ENCODE measurements at places on chromosomes 3 and 15.

DNA sequence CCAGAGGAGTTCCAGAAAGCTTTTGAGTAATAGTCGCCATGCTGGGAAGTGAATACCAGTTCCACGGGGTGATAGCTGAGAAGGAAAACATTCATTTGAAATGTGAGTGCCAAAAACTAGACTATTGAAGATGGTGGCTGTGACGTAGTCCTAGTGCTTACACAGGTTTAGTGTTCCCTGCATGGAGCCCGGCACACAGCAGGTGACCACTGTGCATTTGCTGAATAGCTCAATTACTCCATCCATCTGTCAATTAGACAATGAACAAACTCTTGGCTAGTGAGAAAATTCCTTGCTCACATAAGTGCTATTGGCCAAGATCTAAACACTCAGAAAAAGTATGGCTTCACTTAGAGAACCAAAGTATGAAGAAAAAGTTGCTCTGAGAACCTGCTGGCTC lies 448.1 kb upstream of the WNT5A start:
- DNase-seq, result no peak

GRCh38 chr3:63818282-63819150 lies 583 bp upstream of the C3orf49 start:
- peak; percentile 44 for DNase-seq

DNA sequence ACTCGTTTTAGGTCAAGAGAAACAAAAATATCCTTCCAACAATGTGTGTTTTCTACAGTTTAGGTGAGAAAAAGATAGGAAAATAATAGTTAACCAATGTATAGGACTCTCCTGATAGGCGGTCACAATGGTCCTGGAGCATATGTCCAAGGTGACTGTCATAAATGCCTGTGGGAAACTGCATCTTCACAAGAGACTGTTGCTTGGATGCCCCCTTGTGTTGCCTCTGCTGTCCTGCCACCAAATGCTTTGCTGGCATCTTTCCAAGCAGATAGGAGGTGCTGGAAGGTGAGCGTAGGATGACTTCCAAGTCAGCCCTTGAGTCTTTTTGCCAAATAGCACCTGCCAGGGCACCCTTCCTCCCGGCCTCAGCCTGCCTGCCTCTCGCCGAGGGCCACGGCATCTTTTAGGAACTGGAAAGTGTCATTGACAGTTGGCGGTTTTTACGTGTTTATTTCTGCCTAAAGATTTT lies 24.1 kb upstream of the SACM1L start:
- DNase-seq, result no peak

DNA sequence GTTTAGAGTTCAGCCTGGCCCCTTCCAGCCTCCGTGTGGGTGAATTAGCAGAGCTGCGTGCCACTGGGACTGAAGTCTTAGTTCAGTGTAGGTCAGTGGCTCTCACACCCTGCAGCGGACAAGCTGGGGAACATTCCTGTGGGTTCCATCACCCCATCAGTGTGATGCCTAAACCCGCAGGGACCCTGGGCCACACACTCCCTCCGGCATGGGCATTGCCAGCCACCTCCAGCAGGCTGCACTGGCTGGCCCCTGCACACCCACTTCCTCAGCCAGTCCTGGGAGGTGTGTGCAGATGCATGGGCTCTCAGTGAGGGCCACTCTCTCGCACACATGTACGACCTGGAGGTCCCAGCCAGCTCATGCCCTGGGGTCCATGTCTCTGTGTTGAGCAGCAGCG lies 32.1 kb upstream of the TOPBP1 start:
- no peak for DNase-seq

DNA sequence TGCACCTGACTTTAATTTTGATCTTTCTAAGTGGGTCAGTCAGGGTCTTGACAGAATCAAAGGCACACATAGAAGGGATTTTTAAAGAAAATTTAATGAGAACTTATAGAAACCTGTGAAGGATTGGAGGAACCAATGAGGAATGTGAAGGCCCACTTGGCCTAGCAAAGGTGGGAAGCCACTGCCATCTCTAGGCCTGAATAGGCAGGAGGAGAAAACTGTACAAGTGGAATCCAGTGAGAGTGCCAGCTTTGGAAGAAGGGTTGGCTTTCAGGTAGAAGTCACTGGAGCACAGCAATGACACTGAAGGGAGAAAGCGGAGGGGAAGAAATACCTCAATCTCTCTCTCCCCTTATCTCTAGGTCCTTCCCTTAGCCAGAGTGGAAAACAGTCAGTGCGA lies 380.7 kb upstream of the KCNMB2 start:
- DNase-seq, result no peak

GRCh38 chr3:114411811-114412803 lies 118.3 kb downstream of the TIGIT start:
- DNase-seq, result no peak

DNA sequence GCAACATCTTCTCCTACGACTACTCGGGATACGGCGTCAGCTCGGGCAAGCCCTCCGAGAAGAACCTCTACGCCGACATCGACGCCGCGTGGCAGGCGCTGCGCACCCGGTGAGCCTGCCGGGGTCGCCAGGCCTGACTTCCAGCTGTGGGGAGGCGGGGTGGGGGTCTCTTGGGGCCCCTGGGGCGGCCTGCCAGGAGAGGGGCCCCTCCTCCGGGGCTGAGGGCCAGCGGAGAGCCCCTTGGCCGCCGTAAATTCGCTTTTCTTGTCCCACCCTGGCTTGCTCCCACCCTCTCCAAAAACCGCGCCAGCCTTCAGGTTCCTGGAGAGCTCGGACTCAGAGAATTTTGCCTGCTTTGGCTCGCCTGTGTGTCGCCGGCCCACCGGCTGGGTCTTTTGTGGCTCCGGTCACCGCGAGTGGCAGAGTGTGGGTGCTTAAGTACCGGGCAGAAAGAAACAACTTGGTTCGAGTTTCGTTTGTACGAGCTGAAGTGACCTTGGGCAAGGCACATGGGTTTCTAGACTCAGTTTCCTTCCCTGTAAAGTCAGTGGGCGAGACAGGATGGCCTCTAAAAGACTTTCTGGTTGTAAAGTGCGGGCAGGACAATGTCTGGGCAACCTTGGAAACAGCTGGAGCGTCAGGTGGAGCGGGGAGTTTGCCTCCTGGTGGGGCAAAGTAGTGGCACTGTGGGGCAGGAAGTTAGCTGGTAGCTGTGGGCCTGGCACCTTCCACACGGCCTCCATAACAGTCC lies 976 bp downstream of the ABHD17C start:
- no peak for DNase-seq

Data from activated CD4-positive, CD25-positive, alpha-beta regulatory T cell treated with anti-CD3 and anti-CD28 coated beads, Interleukin-2, amount 50 U/mL, for 16 hours (primary cell).